Kidney (tissue), 22 donors: ENCODE measurements at places on chromosomes 4 and X.

DNA sequence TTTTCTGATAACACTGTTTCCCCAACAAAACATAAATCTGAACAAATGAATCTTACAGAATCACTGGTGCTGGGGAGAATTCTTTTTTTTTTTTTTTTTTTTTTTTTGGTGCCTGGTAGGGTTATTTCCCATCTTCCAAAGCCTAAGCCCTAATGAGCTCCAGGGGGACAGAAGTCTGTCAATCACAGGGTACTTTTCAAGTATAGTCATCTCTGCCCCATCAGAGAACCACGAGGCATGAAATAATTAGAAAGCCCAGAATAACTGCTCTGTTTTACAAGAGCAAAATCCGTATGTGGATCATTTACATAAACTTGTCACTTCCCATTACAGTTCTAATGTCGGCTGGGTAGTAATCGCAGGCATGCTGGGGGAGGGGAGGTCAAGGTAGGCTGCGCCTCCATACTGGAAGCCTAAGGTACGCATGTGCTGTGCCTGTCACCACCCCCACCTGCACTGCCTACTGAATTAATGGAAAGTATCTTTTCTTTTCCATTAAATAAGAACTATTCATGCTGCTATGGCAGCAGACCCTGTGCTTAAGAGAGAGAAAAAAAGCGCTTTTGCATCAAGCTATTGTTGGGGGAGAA is 164.7 kb upstream of the LEF1 start:
- DNase-seq, result no peak

GRCh38 chr4:163063891-163064290 is 102.8 kb downstream of the NAF1 start:
- DNase-seq, result no peak

GRCh38 chr4:20359692-20360091 is 108.0 kb downstream of the SLIT2 start:
- no peak for DNase-seq

DNA sequence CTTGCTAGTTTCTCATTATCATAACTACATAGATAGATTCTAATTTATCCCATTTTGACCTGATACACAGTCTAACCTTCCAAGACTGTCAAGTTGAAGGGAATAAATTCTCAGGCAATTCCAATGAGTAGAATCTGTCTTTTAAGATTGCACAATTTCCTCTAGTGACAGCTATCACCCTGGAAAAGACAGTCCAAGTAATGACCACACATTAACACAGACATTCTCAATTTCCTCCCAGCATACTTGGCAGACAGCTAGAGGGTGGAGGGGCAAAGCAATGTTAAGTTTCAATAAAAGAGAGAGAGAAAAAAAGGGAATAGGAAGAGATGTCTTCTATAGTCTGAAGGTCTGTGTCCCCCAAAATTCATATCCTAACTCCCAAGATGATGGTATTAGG is 234.7 kb downstream of the LDB2 start:
- DNase-seq, result no peak

DNA sequence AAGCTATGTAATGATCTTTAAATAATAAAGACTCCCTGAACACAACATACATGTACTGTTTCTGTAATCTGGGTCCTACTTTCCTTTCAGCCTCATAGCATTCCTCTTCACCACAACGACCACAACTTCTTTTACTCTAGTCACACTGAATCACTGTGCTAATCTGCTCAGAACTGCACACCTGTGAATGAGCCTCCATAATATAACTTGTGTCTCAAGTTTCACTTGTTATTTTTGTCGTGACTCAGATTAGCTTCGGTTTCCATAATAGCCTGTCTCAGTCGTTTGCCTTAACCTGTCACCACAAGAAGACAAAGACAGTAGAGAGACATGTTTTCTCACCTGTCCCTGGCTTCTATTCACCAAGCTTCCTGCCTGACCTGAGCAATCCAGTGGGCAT is 61.8 kb downstream of the MAGED1 start:
- DNase-seq, result no peak

DNA sequence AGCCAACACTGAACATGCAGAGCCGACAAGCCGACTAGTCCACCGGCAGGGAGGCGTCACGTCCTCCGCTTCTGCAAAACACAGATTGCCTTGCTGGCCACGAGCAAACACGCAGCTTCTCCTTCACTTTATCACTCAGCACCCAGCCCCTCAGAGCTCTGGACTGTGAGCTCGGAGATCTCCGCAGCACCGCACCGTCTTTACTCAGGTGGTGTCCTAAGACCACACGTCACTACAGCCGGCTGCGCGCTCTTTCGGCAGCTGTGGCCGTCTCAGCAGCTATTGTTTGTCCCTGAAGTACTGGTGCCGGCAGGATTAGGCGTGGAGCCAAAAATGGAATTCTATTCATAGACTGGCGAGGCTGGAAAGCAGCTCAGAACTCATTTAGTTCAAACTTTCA is 72.0 kb downstream of the FAT1 start:
- no peak for DNase-seq

GRCh38 chr4:38232741-38233140 is 272.5 kb downstream of the PTTG2 start:
- DNase-seq, result no peak

DNA sequence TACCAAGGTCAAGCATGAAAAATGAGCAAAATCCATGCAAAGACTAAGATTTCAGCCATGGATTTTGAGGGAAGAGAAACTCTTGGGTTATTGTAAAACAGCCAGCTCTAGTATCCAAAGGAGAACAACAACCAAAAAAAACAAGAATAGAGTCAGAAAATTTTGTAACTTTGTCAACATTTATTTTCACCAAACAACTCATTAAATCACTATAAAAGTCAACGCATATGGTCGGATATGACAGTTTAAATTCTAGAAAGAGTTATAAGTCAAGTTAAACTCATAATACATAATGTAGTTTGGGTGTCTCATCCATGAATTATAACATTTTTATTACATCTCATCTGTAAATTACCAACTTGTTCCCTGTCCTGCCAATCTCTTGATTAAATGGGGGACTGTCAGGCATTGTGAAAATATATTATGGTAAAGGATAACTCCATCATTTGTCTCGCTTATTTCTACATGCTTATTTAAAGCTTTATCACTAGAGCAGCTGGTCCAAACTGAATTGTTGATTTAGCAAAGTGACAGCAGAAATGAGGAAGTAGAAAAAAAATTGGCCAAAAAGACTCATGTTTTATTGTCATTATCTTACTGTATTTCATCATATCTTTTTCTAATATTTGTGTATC is 224.8 kb upstream of the NOCT start:
- no peak for DNase-seq

GRCh38 chr4:184392748-184393559 is 81.4 kb downstream of the IRF2 start:
- no peak for DNase-seq

DNA sequence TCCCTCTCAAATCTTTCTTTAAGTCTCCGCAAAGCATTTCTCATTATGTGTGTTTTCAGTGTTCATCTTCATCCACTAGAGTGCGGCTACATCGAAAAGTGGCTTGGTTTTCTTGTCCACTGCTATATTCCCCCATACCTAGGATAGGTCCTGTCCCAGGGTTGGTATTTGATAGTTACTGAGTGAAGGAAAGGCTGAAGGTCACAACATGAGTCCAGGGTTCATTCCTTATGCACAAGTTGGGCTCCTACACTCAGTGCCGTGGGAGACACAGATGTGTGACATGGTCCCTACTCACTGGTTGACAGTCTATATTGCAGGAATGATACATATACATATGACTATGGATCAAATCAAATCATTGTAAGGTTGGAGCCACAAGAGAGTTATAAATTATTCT is 55.4 kb upstream of the RELL1 start:
- no peak for DNase-seq

DNA sequence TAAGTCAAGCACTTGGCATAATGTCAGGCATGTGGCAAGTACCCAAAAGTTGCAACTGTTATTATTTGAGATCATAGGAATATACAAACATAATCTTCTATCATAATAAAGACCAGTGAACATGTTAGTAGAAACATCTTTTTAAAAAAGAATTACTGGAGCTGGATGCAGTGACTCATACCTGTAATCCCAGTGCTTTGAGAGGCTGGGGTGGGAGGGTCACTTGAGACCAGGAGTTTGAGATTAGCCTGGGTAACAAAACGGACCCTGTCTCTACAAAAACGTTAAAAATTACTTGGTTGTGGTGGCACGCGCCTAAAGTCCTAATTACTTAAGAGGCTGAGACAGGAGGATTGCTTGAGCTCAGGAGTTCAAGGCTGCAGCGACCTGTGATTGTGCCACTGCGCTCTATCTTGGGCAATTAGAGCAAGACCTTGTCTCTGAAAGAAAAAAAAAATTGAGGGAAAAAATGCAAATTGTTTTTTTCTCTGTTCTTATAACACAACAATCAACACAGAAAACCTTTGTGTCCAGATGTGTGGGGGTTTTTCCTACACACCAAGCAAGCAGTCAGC is 284.3 kb downstream of the ARHGAP10 start:
- DNase-seq, result no peak

DNA sequence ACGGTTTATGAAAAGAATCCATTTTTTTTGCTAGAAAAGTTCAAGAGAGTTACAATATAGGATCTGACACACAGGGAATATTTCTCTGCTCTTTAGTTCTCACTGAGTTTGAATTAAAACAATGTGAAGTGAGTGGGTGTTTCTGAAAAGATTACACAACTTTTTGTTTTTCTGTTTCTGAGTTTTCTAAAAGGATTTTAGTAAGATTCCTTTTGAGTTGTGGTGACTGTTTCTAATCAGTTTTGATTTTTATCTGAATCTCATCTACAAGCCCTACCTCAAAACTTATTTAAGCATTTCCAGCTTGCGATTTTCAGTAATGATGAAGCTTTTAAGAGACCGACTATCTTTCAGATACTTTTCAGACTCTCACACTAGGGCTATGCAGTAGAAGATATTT is 141.7 kb downstream of the GPAT3 start:
- no peak for DNase-seq

DNA sequence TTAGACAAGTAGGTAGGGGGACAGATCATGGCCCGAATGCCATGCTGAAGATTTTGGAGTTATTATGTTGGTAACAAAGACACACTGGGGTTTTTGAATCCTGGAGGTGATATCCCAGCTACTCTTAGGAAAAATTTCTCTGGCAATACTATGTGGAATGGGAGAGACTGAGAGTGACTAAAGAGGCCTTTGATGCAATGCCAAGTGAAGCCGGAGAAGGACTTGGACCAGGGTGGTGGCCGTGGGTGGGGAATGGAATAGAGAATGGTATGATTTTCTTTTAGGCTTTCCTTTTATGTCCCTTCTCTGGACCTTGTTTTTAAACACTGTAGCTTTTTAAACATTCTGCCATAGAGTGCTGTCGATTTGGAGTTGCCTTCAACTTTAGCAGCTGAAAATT is 141.6 kb downstream of the DCLK2 start:
- no peak for DNase-seq

- DNase-seq, result no peak
Observed at GRCh38 chr4:126954537-126955291, 678.0 kb upstream of the INTU start.

DNA sequence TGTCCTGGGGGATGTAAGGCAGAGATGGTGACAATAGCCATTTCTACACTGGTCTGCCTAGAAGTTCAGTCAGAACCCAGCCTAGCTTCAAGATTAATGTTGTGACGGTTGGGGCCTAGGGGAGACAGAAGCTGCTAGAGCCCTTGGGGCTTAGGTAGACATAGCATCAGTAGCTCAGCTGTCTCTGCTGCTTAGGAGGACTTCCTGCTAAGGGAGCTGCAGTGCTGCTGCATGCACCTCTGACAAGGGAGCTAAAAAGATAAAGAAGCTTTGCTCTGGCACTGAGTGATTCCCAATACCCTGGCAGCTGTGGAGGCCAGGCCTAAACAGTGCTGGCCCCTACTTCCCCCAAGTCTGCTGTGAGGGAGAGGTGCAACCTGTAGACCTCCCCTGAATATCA is 116.0 kb downstream of the CT47B1 start:
- DNase-seq, result no peak

GRCh38 chrX:38841750-38842149 is 40.5 kb downstream of the MID1IP1 start:
- no peak for DNase-seq

DNA sequence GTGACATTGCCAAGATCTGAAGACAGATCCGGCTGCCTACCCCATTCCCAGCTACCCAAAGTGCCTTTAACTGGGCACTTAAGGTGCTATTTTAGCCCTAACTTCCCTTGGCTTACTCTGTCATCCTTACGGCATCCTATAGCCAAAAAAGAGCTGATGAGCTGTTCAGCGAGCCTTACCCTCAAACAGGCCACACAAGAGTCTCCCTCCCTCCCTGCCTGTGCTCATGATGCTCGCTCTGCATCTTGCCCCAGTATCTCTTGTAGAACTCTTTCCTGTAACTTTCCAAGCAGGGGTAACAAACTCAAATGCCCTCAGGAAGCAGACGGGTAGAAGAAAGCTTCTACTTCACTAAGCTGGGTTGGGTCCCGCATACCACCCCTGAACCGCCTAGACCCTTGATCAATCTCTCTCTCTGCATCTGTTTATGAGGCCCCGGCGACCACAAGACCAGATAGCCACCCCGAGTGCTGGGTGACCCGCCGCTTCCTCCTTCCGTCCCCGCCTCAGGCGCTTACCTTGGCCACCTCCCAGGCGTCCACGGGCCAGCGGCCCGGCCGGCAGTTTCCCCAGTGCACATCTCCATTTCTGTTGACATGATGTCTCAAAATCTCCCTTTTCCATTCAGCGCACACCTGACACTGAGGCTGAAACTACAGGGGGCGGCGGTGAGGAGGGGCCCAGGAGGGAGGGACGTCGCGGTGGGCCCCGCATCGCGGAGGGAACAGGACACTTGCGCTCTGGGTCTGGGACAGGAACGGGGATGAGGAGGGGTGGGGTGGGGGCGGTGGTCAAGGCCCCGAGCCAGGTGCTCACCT is 663 bp downstream of the CXorf38 start:
- peak; percentile 16 for DNase-seq

DNA sequence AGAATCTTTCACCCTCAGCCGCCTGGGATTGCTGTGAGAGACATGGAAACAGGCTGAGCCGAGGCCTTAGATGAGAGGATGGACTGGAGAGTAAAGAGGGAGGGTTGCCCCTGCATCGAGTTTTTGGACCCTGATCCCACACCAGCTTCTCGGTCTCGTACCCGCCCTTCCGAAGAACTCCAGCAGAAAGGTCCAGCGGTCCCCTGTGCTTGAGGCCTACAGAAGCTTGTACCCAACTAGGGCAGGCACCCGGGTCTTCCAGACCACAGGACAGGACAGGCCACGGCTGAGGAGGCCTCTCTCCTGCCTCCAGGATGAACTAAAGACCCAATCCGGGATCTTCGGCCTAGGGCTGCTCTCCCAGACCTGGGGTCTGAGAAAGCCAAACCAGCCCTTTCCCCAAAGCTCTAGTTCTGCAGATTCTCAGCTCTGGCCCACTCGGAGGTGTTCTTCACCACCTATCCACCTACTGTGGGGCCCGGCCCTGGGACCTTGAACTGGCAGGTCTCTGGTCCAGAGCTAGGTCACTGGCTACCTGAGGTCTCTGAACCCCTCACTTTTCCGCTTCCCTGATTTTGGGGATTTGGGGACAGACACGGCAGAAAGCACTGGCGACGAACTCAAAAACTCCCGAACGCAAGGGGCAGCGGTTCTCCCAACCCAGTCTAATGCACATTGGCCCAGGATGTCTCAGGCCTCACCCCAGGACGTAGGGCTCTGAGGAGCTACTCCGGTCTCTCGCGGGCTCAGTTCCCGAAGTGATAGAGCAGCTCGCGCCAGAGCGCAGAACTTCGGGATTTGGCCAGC is 1.1 kb downstream of the NKX3-2 start:
- no peak for DNase-seq
